ENCODE measurements at places on chromosomes 1 and 21.

DNA sequence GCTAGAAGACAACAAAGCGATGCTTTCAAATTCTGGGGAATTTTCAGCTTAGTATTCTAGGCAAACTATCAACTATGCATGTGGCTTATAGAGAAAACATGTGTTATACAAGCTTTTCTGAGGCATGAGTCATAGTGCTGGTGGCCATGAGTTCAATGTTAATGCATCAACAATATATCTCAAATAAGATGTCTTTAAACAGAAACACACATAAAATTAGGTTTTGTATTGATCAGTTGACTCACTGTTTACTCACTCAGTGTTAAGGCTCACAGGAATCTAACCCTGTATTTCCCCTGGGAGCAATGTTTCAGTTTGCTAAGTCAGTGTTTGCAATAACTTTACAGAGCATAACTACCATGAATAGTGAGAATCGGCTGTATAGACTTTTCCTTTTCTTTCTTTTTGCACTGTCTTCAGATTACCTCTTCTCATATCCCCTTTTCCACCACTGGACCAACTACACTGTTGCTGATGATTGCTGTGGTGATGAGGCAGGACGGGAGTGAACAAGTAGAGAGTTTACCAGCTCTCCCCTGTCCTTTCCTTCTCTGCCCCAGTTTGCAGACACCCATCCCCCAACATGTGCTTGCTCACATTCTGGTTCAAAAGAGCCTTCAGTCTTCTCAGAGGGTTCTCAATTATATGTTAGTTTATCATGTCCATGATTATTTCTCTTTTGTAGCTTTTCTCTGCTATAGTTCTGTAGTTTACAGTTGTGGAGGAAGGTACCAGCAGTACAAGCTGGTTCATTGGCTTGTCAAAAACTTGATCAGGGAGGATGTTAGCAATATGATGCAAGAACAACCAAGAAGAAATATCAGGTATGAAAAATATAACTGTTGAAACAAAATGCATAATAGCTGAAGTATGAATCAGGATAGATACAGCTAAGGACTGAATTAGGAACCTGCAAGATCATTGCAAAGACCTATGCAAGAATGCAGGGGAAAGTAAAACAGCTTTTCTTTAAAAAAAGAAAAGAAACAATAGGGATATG lies 23.9 kb downstream of the CD2 start:
- no peak for DNase-seq

GRCh38 chr1:31978843-31979400 lies 34.7 kb upstream of the KHDRBS1 start:
- no peak for DNase-seq

DNA sequence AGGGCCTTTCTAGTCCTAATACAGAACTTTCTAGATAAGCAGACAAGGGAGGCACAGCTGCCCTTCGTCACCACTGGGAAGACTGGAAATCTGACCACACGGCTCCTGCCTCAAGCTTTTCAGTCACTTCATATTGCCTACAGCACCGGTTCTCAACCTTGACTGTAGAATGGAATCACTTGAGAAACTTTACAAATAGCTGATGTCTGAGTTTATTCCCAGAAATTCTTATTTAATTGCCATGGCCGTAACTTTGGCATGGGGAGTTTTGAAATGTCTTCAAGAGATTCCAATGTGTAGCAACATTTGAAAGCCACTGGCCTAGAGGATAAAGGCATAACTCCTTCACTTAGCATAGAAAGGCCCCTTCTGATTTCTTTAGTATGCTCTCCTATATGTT lies 42.4 kb upstream of the STMN1 start:
- DNase-seq = no peak

- DNase-seq = no peak
Measured at GRCh38 chr1:240337781-240338180, 246.1 kb downstream of the FMN2 start.

GRCh38 chr1:239858057-239858456 lies 233.6 kb upstream of the FMN2 start:
- peak; percentile 63 for DNase-seq

- no peak for DNase-seq
Measured at GRCh38 chr1:235108876-235109275, 19.8 kb downstream of the TOMM20 start.

- DNase-seq = no peak
Measured at GRCh38 chr1:185964946-185965345, 230.8 kb downstream of the HMCN1 start.

DNA sequence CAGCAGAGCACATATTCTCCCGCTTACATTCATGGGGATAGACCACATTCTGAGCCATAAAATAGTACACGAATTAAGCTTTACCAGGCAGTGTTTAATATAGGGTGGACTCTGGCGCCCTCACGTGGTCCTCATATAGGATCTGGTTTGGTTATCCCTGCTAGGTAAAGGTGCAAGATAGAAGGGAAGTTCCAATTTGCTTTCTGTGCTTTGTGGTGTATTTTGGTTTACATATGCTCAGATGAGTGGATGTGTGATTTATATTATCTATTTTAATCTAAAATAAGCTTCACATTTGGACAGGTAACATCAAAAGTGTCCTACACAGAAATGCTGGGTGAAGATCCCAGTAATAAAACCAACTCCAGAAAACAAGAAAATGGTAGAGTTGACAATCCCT lies 3.6 kb downstream of the CR1 start:
- DNase-seq = peak; percentile 34

DNA sequence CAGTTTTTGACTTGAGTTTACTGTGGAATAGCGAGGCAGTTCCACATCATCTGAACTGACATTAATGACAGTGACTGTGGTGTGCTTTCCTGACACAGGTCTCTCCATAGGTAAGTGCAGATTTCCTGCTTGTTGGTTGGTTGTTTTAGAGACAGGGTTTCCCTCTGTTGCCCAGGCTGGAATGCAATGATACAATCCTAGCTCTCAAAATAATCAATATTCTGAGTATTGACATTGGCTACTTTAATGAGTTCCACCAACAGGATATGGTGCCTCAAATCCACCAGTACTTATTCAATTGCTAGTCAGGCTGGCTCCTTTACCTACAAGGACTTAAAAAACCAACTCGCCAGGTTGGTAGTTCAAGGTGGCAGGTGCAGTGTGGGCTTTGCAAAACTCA lies 63.8 kb downstream of the CLSTN1 start:
- DNase-seq = no peak

GRCh38 chr1:24506691-24507381 lies 4.2 kb downstream of the RCAN3 start:
- no peak for DNase-seq

DNA sequence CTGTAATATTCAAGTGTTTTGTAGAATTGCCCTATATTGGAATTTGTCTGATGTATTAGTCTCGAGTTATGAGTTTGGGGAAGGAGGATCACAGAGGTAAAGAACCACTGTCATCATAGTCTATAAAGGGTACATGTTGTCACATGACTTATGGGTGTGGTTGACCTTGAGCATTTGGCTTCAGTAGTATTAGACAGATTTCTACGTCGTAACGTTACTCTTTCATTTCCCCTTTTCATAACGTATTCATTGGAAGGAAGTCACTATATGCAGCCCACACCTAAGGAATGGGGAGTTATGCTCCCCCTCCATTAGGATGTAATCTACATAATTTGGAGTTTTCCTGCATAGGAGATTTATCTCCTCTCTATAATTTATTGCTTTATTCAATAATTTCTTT lies 110.1 kb upstream of the VAV3 start:
- DNase-seq = no peak

DNA sequence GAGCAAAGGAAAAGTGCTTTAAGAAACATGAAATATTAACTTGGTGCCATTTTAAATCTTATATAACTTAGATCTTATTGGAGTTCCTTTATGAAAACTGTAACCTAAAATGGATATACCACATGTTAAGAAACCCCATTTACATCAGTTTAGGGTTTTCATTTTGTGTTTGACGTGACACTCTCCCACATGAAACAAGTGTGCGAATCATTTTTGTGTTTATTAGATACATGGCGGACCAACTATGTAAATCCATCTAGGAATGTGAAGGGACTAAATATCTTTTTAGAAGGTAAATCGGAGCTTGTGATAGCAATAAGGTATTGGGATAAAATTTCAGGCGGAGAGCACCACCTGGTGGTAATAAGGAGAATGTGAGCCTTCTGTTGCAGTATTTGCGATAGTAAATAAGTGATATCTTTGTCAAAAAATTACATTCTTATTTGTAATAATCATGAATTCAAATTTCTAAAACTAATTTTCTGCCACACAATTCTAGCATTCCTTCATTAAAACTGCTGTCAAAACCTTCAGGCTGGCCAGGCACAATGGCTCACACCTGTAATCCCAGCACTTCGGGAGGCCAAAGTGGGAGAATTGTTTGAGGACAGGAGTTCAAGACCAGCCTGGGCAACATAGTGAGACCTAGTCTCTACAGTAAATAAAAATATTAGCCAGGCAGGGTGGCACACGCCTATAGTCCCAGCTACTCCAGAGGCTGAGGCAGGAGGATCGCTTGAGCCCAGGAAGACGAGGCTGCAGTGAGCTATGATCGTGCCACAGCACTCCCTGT lies 31.3 kb downstream of the SMAP2 start:
- no peak for DNase-seq

GRCh38 chr1:181107711-181108110 lies 19.2 kb downstream of the IER5 start:
- no peak for DNase-seq

DNA sequence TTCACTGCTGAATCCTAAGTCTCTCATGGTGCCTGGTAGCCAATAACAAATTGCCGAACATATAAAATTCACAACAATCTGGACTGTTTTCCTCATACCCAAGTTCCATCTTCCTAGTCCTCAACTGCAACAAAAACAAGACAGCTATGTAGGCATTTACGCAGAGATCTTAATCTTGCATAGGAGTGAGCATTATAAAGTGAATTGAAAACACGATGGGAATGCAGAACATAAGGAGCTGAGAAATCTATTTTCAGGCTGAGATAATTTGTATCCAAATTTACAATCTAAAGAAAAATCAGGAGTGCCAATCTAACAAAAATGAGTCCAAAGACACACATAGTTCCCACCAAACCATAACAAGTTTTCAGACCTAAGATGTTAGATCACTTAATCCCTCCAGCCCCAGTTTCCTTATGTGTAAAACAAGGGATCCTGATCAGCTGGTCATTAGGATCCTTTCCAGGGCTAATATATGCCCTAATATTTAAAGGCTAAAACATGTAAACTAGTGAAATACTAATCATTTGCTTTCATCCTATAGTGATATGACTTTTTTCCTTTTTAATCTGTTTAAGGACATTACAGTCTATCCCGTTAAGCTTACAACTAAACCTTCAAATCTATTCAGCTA lies 1.9 kb downstream of the SLC16A1 start:
- no peak for DNase-seq

DNA sequence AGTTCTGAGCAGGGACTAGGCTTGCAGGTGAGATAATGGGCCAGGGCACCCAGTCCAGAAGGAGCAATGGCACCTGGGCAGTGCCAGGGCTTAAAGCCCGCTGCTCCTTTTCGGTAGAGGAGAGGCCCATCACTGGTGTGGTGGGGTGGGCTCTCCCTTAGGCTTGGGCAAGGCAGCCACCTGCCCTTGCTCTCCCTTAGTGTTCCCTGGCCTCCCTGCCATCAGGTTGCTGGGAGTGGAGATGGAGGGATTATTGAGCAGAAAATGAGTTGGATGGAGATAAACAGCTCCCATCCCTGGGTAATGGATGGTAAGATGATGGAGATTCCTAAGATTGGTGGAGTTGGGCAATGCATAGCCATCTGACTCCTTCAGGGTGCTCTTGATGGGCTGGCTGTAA lies 7.9 kb downstream of the MYOG start:
- DNase-seq = no peak

DNA sequence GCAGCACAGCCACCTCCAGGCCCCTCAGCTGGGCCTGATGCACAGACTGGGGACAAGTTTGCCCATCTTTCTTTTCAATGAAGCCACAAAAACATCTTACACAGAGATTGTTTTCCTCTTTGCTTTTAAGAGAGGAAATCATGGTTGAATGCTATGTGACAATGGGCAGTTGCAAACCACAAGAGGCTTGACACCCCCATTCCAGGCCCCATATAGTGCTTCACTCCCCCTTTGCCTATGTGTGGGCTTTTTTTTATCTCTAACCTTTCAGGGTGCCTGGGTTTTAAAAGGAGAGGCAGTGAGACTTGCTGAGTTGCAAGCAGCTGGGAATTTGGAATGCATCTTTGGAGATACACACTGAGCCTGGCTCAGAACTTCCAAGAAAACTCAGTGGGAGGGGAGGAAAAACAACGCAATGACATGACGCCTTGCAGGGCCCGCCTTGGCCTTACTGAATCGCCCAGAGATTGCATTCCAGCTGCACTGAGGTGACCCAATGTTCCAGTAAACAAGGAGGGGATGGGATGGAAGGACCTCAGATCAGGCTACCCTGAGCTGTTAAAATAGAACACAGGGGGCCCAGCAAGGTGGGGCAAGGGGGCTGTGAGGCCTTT lies 145.2 kb upstream of the ZNF648 start:
- DNase-seq = no peak

- DNase-seq = no peak
Measured at GRCh38 chr21:31766899-31767298, 35.0 kb upstream of the SCAF4 start.

DNA sequence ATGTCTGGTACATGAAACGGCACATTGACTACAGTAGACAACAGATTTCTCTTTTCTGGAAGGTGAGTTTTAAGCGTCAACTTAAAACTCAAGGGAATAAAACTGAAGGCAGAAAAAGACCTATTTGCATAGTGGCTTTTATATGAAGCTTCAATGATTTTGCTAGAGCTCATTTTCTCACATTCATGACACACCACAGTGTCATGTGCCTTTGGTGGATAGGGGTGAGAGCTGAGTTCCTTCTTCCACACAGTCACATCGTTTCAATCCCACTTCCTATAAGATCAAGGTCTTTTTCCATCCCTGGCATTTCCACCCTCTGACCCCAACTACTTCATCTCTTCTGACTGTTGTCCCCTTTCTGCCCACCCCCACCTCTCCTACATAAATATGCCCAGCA lies 31.0 kb downstream of the IL12RB2 start:
- no peak for DNase-seq

DNA sequence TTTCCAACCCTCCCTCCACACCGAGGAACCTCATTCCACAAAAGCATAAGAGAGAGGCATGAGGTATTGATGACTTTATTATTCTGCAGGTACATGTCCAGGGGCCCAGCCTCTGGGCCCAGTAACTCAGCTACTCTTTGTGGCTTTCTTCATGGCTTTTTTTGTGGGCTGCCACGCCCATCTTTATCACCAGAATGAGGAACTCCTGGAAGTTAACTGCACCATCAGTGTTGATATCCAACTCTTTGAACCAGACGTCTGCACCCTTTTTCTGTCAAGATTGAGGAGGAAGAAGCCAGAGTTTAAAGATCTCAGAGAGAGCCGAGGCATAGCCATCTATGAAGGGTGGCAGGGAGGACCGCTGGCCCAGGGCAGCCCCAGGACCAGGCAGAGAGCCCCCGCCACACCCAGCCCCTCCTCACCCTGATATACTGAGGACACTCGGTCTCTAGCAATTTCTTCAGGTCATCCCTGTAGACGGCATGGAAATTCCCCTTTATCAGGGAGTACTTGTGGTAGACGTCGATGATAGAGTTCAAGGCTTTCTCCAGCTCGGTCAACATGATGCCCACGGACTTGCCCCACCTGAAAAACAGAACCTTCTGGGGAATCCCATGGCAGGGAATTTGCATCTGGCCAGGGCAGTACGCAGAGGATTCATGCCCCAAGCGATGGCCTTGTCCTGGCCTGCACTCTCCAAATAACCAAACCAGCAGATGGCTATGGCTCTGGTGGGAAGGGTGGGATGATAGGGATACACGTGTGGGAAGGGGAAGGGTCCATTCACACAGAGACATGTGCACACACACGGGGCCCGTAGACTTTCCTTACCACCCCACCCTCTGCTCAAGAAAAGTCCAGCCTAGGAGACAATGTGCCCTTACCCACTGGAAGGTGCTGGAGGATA lies 647 bp downstream of the S100A8 start:
- no peak for DNase-seq
